Dermis blood vessel endothelial cell (primary cell): ENCODE measurements at places on chromosomes 6 and 20. TPM values are rescaled to one million over a fixed set of nuclear protein-coding genes. Genes with fewer than 3 reads are reported as not detected.

DNA sequence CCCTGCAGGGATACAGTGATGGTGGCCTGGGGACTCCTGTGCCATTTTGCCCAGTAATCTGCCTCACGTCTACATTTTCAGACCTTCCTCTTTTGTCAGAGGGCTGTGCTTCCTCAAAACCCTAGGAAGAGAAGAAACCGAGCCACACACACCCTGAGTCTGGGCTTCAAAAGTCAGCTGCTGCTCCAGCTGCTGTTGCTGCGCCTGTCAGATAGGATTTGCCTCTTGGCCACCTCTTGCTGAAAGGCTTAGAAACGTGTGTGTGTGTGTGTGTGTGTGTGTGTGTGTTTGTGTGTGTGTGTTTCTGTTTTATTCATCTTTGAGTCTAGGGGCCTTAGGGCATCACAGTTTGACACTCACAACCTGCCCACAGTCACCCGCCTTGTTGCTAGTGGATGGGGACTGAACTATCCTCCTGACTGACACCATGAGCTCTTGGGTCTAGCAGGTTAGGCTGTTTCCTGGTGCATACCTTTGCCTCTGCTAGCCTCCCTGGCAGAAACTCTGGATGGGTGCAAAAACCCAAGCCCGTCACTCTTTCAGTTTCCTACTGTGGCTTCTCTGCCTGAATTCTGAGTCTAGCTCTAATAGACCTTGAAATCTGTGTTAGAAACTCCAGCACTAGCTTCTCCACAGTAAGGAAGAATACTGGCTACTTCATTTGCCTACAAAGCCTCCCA is 94.9 kb upstream of the CEP85L start:
- DNase-seq: no peak

- no peak for DNase-seq
Measured at GRCh38 chr20:23023621-23024177, 11.4 kb upstream of the SSTR4 start.

The GINM1 gene
- 54.2 and 57.5 TPM in 2 replicates for total RNA-seq

GRCh38 chr6:46891252-46891795 is 30.4 kb downstream of the ADGRF5 start:
- peak; percentile 52 for DNase-seq

GRCh38 chr20:44208770-44209169 is 1.8 kb downstream of the OSER1 start:
- DNase-seq: no peak

DNA sequence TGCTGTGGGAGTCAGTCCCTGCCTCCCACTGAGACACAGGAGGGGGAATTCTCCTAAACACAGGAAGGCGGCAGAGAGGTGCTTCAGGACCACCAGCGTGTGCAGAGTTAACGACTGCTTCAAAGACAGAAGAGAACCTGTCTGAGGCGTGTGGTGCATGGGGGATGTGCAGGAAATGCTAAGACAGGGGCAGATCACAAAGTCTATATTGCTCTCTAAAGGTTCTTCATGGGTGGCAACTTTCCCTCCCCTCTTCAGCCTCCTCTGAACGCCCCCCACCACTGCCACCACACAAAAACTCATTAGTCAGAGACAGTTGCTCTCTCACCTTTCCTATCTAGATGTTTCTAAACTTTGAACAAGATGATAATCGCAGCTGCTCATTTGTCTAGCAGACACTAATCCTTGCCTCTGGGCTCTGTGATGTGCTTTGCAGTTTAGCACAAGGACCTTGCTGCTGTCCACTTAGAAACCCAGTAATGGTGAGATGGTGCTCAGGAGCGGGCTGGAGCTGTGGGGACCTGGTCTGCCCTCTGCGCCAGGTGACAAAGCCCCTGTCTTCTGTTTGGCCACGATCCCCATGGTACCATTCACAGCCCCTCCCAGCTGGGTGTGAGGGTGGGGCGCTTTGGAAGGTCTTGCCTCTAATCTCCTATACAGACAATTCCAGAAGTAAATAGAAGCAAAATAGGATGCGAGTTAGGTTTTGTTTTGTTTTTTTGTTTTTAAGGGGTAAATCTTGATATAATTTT is 219.6 kb downstream of the NRN1 start:
- DNase-seq: no peak

GRCh38 chr6:168851460-168852375 is 401.9 kb downstream of the THBS2 start:
- no peak for DNase-seq

- DNase-seq: no peak
Measured at GRCh38 chr20:46341074-46342009, 33.0 kb upstream of the CDH22 start.
